Stromal cell of bone marrow (primary cell): ENCODE measurements at places on chromosomes 3 and 15.

DNA sequence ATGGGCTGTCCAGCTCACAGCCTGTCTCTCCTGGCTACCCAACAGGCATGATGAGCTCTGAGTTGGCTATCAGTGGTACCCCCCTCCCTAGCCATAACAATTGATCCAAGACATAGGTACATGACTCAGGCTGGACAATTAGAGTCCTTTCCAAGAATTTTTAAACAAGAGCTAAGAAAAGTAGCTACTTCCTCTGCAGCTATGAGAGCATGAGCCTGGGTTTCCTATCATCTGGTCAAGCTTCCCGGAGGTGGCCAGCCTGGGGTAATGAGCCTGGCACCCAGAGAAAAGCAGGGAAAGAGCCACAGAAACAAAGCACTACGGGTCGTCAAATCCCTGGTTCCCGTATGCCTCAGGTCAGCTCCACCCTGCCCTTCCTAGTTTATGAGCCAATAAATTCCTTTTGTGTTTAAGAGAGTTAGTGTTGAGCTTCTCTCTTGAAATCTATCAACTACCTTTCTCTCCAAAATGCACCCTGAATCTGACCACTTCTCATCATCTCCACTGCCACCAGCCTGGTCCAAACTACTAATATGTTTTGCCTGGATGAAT is 2.3 kb upstream of the SLC51B start:
- no peak for DNase-seq

DNA sequence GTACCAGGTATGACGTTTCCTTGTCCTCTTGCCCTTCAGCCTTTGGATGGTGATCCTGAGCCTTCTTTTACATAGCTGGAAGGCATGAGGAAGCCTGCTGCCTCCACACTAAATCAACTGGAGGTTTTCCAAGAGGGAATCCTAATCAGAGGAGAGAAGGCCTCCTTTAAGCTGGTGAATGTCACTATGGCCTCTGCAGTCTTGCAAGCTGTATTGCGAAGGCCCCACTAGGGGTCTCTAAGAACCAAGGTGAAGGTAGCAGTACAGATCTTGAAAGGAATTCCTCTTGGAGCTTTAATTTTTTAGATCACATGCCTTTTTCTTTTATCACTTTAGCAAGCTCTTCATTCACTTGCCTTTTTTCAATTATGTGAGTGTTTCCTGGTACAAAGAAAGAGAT is 119.2 kb downstream of the GHSR start:
- no peak for DNase-seq

- DNase-seq, result no peak
Measured at GRCh38 chr3:23540600-23540999, 265.2 kb upstream of the UBE2E1 start.

- no peak for DNase-seq
Measured at GRCh38 chr3:177494216-177494615, 296.9 kb upstream of the TBL1XR1 start.

GRCh38 chr3:194951931-194952582 is 266.4 kb downstream of the FAM43A start:
- DNase-seq, result no peak

GRCh38 chr3:158308236-158308928 is 198.5 kb downstream of the RSRC1 start:
- DNase-seq, result no peak

- DNase-seq, result no peak
Measured at GRCh38 chr15:70437882-70438451, 325.4 kb downstream of the UACA start.

GRCh38 chr3:117489663-117490079 is 780.1 kb downstream of the TUSC7 start:
- DNase-seq, result no peak
